Dermis microvascular lymphatic vessel endothelial cell (primary cell): ENCODE measurements at places on chromosomes 6 and 20.

GRCh38 chr20:19712721-19713260 lies 45.3 kb upstream of the RIN2 start:
- DNase-seq = no peak

GRCh38 chr20:58102744-58103516 lies 125.5 kb downstream of the ANKRD60 start:
- no peak for DNase-seq

- DNase-seq = no peak
Observed at GRCh38 chr6:51129043-51129442, 310.4 kb downstream of the TFAP2B start.

DNA sequence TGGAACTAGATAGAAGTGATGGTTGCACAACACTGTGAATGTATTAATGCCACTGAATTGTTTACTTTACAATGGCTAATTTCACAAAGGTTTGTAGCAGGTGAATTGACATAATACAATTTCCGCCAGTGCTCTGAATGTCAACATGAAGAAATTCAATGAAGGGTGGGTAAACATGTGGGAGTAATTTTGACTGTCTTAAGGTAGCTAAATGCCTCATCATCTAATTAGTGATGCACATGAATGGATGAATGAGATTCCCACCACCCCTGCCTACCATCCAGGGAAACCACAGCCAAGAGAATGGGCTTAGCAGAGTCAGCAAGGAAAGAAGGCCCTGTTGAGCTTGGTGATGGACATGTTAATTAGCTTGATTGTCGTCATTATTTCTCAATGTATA lies 275.3 kb downstream of the ALDH8A1 start:
- DNase-seq = no peak
